Activated CD4-positive, alpha-beta memory T cell treated with anti-CD3 and anti-CD28 coated beads for 36 hours (primary cell): ENCODE measurements at places on chromosomes 11 and 22. TPM values are rescaled to one million over a fixed set of nuclear protein-coding genes. Genes with fewer than 3 reads are reported as not detected.

GRCh38 chr11:126051117-126051516 lies 11.5 kb downstream of the CDON start:
- H3K4me1 ChIP-seq = peaks cover 2% of the 10 kb centered on the region
- no peak overlapping the region for H3K27ac ChIP-seq
- no peak overlapping the region for H3K4me3 ChIP-seq
- DNase-seq = no peak

The MOGAT2 gene
- not detected for total RNA-seq

The TIRAP gene
- 7.3 TPM for total RNA-seq

DNA sequence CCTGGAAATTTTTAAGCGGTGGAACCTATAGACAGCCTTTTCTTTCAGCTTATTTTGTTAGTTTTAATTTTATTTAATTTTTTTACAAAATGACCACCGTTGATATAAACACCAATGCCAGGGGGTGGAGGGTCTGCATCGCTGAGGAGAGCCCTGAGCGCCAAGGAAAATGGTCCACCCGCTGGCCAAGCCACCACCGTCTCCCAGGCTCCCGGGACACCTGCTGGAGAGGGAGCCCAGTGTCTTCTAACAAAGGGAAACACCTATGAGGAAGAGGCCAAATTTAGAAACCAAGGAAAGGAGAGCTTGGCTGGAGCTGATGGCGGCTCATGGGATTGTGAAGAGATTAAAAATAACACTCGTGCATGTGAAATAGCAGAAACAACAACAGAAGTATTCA lies 288 bp upstream of the KRTAP5-8 start:
- peaks cover 6% of the 10 kb centered on the region for H3K4me1 ChIP-seq
- no peak for DNase-seq
- H3K27ac ChIP-seq = no peak overlapping the region
- H3K4me3 ChIP-seq = no peak overlapping the region
- H3K27me3 ChIP-seq = peaks cover 15% of the 10 kb centered on the region

- no peaks in the 10 kb centered on the region for H3K4me1 ChIP-seq
- H3K4me3 ChIP-seq = no peak overlapping the region
- no peak overlapping the region for H3K27ac ChIP-seq
- no peak for DNase-seq
- H3K27me3 ChIP-seq = no peaks in the 10 kb centered on the region
Measured at GRCh38 chr11:115008799-115009198, 330.5 kb downstream of the NXPE2 start.

DNA sequence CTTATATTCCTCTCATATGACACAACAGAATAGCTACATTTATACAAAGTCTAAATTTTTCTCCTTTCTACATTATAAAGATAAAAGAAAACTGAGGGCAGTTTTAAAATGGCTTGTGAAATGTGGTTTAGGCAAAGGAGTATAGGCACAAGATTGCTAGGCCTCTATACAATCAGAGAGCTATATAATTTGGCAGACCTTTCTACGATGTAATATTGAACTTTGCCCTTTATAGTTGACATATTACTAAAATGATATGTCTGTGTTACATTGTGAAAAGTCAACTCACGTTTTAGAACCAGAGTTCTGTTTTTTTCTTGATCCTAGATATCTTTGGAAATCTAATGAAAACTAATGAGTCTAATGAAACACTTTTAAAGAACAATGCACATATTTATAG lies 430.2 kb downstream of the DLG2 start:
- H3K4me3 ChIP-seq = no peak overlapping the region
- no peaks in the 10 kb centered on the region for H3K36me3 ChIP-seq
- no peaks in the 10 kb centered on the region for H3K27me3 ChIP-seq
- no peaks in the 10 kb centered on the region for H3K4me1 ChIP-seq
- H3K27ac ChIP-seq = no peak overlapping the region

The KRTAP5-2 gene
- total RNA-seq = not detected

GRCh38 chr11:45560913-45561281 lies 104.5 kb downstream of the CHST1 start:
- H3K36me3 ChIP-seq = no peaks in the 10 kb centered on the region
- no peaks in the 10 kb centered on the region for H3K4me1 ChIP-seq
- H3K4me3 ChIP-seq = no peak overlapping the region
- DNase-seq = no peak

DNA sequence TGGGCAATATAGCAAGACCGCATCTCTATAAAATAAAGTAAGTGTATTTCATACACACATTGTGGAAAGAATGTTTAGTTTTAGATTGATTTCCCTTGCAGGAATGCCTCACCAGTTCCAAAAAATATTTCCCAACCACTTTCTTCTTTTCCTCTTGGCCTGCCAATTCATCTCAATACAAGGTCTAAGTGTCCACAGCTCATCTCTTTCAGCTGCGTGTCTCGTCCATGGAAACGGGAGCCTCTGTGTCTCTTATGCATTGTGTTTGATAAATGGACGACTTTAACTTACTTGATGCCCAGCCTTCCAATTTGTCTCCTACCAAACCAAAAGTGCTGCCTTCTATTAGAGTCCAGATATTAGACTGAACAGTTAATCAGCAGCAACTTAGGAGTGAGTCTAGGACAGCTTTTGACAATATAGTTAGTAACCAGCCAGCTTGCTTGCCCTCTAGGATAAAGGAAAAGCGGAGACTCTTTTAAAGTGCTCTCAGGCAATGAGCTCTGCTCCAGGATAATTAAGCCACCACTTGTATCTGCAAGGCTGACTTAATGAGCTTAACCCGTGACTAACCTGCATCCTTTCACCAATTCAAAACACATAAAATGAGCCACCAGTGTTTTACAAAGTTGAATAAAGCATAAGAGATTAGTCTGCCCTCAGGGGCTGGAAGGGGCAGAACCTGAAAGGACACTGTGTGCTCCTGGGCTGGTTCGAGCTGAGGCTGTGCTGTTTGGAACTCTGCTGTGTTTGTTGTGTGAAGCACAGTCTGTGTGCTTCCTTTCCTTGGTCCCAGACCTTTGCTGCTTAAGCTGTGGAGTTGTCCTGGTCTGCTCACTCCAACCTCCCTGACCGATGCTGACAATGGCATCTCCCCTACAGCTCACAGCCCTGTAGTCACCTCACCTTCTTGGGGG lies 27.5 kb downstream of the FBXO7 start:
- no peaks in the 10 kb centered on the region for H3K27me3 ChIP-seq
- H3K4me1 ChIP-seq = no peaks in the 10 kb centered on the region
- no peak overlapping the region for H3K4me3 ChIP-seq

The MEN1 gene
- total RNA-seq = 31.3 TPM
